ENCODE measurements at places on chromosomes 2 and 18.

DNA sequence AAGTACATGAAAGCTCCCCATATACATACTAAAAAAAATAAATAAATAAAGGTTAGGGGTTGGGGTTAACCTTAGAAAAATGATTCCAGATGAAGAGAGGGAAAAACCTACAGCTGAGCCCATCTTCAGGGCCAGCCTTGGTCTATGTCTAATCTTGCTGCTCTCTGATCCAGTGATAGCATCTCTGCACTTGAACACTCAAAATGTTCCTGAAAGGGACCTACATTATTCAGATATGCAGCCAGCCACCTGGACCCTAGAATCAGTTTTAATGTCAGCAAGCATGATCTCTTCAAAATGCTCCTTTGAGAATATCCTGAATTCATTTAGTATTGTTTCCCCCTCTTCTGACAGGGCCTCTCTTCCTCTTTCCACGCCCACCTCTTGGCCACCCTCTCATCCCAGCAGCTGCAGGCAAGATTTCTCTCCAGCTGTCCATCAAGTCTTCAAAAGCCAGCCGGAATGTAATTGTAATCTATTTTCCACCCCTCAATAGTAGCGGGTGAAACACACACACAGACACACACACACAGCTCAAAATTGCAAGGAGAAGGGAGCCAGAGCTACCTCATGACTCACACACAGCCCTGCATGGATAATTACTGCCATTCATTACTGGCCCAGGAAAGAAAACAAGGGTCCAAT lies 135.5 kb downstream of the MYO3B start:
- DNase-seq = no peak

- DNase-seq = peak; percentile 49
These were observed at the start of gene SP140 for GRCh38 chr2:230225486-230225885. TSS of gene SP140 (plus strand) at chr2:230225736. CDS start at chr2:230225845, 109 bp downstream.

DNA sequence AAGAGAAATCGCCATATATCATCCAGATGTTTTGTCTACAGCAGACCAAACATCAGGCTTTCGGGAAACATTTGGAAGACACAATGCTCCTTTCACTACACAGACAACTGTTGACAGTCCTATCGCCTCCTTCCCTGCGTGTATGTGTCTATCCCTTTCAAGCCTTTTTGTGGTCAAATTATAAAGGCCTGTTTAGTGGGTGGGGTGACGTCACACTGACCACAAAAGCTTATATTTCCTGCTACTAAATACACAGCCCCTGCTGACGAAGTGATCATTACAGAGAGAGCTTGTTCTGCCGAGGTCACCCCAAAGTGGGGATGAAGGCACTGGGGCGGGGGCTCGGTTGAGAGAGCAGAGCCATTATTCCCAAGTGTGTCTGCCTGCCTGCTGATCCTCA lies 302.7 kb upstream of the TNP1 start:
- DNase-seq = no peak

- no peak for DNase-seq
These were observed 154.0 kb downstream of the AGAP1 start for GRCh38 chr2:235647877-235648276.

GRCh38 chr2:55158111-55158814 lies 73.8 kb downstream of the CLHC1 start:
- no peak for DNase-seq

GRCh38 chr18:1891641-1892040 lies 679.7 kb downstream of the METTL4 start:
- no peak for DNase-seq
